Stimulated activated CD8-positive, alpha-beta memory T cell treated with anti-CD3 and anti-CD28 coated beads, Interleukin-15, amount 100 ng/mL, for 24 hours (primary cell): ENCODE measurements at places on chromosomes 6 and 20.

GRCh38 chr20:48841196-48841874 is 13.5 kb upstream of the PREX1 start:
- no peak for DNase-seq

- no peak for DNase-seq
Measured at GRCh38 chr6:109739686-109740085, 48.6 kb downstream of the FIG4 start.

GRCh38 chr6:168319279-168320111 is at the start of gene DACT2:
DACT2 (minus strand) TSS chr6:168319777; CDS start chr6:168319633, 144 bp downstream.
- DNase-seq, result no peak

DNA sequence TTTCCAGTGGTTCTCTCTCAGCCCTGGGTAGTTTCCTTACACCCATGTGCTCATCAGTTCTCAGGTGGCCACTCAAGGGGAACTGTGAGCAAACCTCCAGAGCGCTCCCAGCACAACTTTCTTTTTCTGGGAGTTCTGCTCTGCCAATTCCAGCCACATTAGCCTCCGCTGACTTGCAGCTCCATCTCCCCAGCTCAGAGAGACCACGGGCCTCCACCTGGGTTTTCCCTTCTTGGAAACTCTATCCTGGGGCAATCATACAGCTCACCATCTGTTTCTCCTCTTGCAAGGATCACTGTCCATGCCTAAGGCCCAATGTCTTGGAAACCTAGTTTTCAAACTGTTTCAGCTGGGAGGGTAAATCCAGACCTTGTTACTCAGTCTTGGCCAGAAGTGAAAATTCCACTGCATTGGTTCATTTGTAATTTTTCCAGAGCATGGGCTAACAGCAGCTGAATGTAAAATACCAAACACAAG is 129.9 kb downstream of the EYA2 start:
- no peak for DNase-seq

GRCh38 chr6:134720353-134721059 is 229.4 kb downstream of the ALDH8A1 start:
- no peak for DNase-seq

- no peak for DNase-seq
Measured at GRCh38 chr6:6006006-6006427, 708 bp downstream of the NRN1 start.

GRCh38 chr6:105401247-105402089 is 1.4 kb downstream of the PREP start:
- DNase-seq, result no peak

- no peak for DNase-seq
Measured at GRCh38 chr6:160412993-160413392, 64.8 kb downstream of the SLC22A3 start.

- DNase-seq, result no peak
Measured at GRCh38 chr6:163974322-163974721, 559.8 kb downstream of the QKI start.

GRCh38 chr20:4787820-4788219 is 66.1 kb downstream of the PRND start:
- DNase-seq, result no peak

DNA sequence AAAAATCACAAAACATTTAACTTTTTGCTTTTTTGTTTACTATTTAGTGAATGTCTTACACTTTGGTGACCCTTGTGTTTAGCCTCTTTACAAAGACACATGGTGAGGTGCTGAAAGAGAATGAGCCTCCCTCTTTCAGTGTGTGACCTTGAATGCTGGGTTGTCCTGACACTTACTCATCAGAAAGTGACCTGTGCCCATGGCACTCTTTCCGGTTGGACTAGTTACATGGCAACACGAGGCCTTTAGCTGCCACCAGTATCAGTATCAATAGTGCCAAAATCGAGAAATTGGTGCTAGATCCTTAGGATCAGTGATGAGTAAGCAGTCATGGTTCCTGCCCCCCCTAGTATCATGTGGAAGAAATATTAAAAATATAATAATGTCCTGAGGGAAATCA is 1.7 kb upstream of the RPL7L1 start:
- DNase-seq, result no peak

GRCh38 chr6:52598123-52598823 is 21.4 kb upstream of the TRAM2 start:
- no peak for DNase-seq

DNA sequence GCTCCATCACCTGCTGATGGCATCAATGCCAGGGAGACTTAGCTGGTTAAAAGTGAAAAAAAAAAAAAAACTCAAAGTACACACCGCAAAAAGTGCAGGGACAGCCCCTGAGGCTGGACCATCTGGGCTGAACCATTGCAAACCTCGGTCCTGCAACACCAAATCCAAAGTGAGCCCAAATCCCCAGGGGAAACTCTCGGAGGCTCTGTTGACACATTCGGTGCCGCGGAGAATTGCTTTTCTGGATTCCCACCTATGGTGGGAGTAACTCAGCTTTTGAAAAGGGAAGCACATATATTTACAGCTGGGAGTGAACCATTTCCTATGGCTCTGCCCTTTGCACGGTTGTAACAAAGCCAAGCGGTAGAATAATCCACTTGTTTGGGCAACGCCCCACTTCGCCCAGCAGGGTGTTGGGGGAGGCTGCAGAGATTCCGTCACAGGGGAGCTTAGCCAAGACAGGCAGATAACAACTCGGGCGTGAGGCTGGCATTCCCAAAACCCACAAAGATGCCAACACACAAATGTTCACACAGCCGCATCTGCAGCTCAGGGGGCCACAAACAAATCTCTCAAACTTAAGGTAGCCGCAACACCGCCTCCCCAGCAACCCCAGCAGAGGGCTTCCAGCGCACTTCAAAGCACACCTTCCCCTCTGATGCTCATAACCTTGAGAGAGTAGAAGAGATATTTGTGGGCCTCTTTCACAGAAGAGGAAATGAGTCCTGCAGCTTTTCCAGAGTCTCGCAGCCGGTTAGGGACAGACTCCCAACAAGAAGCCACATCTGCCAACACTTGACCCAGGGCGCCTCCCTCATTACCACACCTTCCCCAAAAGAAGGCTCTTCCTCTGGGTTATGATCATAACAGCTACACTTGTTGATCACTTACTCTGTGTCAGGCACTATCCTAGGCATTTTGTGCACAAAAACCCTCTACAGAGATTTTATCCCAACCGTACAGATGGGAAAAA is 11.4 kb downstream of the ZC3H12D start:
- DNase-seq, result no peak

DNA sequence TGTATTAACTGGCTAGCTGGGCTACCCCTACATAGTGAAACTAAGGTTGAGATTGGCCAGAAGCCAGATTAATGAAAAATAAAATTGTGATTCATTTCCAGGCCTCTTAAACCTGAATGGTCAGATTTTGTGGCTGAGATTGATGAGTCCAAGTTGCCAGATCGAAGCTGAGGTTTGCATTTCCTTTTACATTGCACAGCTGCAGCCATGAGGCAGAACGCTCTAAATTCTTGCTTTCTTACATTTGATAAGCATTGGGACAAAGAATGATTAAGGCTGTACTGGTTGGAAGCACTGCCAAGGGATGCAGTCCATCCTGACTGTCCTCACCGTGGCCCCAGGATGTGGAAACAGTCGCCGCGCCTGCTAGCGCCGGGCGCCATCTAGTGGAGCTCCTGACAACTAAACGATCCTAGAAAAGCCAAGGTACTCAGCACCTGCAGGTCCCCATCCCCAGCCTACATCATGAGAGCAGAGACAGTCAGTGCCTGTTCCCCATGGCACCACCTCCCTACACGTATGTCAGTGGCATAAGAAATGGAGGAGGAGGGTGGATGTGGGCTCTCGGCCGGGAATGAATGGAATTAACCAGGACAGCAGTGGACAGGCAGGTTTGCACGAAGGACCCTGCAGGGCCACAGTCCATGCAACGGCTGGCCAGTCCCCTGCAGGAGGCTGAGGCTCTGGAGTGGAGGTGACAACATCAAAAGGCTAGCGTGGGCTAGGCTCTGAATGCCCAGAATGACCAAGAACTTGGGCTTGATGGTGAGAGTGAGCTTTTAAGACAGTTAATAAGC is 19.0 kb downstream of the PXDC1 start:
- no peak for DNase-seq

DNA sequence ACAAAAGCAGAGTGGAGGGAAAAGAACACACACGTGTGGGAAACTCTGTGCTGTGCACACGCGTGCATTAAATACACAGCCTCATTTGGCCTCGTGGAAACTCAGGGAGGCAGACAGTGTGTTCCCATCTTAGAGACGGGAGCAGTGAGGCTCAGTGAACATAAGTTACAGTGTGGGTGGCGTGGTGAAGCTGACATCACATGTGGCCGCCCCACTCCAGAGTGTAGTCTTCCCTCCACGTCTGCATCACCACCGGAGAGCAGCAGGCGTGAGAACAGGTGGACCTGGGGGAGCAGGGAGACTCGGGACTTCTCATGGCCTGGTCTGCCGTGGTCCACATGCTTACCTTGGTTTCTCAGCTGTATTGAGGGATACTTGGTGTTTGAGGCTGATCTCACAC is 51.7 kb downstream of the THBS2 start:
- no peak for DNase-seq

- no peak for DNase-seq
Measured at GRCh38 chr20:48813446-48813747, 14.4 kb downstream of the PREX1 start.
